Forelimb muscle (tissue), 1 donor: ENCODE measurements at places on chromosomes 1 and 21. TPM values are rescaled to one million over a fixed set of nuclear protein-coding genes. Genes with fewer than 3 reads are reported as not detected.

- DNase-seq = no peak
Measured at GRCh38 chr1:246364415-246364941, 142.6 kb downstream of the SMYD3 start.

DNA sequence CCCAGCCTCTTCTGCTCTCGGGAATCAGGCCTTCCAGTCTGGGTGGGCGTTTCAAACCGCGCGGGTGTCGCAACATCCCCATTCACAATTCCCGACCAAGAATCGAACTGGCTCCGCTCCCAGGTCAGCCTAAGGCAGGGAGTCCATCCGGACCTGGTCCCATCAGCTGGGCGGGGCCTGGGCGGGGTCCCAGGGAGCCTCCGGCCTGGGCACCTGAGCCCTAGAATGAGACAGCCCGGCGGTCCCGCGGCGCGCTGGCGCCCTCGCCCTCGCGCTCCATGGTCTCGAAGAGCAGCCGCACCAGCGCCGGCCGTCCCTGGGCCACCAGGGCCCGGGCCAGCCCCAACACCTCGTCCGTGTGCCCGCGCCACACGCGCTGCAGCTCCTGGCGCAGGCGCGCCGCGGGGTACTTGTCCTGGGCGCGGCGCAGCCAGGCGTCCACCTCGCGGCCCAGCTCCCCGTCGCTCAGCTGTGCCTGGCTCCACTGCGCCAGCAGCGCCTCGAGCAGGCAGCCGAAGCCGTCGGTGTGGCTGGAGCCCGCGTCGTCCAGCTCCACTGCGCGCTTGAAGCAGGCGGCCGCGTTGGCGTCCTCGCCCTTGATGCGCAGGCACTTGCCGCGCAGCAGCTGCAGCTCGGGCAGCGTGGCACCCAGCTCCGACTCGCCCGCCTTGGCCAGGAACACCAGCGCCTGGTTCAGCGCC is 16.9 kb upstream of the PARS2 start:
- no peak for DNase-seq

DNA sequence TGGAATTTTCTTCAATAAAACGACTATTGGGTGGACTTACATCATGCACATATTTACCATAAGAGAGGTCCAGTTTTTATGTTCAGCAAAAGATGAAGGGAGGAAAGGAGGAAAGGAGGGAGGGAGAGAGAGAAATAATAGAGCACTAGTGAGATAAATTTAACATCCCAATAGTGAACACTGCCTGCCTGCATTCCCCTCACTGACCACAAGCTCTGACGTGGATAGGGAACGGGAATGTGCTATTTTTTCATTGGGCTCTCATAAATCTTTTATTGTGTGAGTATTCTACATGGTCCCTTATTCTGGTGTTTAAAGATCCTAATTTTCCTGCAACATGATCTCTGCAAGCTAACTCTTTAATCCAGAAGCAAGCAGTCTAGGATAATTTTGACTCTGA is 82.1 kb downstream of the TTC3 start:
- DNase-seq = no peak

Gene LCE2C
- polyA plus RNA-seq = not detected

- no peak for DNase-seq
Measured at GRCh38 chr1:179601093-179601492, 9.5 kb downstream of the TDRD5 start.

GRCh38 chr1:182676274-182676673 is 8.1 kb downstream of the RGS8 start:
- peak; percentile 66 for DNase-seq

Gene PADI3
- not detected for polyA plus RNA-seq

GRCh38 chr21:42212266-42212665 is 6.7 kb upstream of the ABCG1 start:
- DNase-seq = no peak

Gene HES3
- not detected for polyA plus RNA-seq

Gene C8B
- not detected for polyA plus RNA-seq

Gene TNFRSF8
- polyA plus RNA-seq = 0.22 TPM

GRCh38 chr1:215776336-215776735 is 209.2 kb downstream of the KCTD3 start:
- DNase-seq = no peak

- no peak for DNase-seq
Measured at GRCh38 chr1:228743405-228743804, 8.1 kb downstream of the RHOU start.

Gene RTCA
- polyA plus RNA-seq = 28.4 TPM
